ENCODE measurements at places on chromosomes 11 and 22.

- no peak for DNase-seq
Measured at GRCh38 chr11:120908461-120909181, 115.3 kb upstream of the TBCEL start.

GRCh38 chr11:11973361-11973800 is 35.0 kb downstream of the DKK3 start:
- DNase-seq: no peak

DNA sequence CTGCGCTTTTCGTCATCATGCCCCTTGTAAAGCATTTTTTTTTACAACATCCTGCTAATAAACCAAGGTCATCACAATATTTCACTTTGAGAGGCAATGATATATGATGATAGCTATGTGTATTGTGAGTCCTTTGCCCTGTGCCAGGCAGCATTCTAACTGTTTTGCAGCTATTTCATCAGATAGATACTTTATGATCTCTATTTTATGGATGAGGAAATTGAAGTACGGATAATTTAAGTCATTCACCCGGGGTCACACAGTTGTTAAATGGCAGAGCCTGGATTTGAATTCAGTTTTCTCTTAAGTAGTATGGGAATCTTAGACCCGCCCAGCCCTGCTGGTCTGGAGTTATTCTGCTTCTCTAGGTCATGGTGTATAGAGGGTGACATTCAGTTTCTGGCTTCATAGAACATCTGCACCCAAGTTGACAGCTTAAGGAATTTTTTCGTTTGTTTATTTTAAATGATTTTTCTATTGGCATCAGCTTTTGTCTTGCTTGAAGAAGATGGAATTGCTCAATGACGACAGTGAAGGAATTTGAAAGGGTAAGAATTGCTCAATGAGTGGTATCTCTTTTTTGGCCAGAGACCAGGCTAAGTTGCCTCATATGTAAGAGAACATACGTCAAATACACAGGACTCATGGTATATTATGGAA is 926 bp downstream of the PRR5L start:
- no peak for DNase-seq

GRCh38 chr11:122405547-122406341 is 249.8 kb upstream of the UBASH3B start:
- no peak for DNase-seq
